Hematopoietic multipotent progenitor cell treated with erythropoietin and hydrocortisone succinate and interleukin-3 and kit ligand, for 17 days (in vitro differentiated cells): ENCODE measurements at places on chromosomes 5 and 9.

- no peak for DNase-seq
These were observed 22.3 kb downstream of the RPS23 start for GRCh38 chr5:82255844-82256243.

DNA sequence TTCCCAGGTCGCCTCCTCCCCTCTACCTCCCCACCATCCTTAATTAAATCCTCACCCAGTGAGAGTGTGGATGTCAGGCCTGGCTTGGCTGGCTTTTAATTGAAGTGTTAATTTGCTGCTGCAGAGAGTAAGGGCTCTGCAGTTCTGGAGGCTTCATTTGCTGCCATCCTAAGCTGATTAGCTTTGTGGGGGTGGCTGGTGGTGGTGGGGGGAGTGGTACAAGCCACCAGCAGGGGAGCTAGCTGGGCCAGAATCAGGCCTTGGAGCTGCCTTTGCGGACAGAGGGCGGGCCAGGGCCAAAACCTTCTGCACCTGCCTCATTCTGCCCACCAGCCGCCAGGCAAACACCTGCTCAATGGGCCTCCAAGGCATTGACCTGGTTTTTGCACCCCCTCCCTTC lies 26.8 kb upstream of the TIFAB start:
- no peak for DNase-seq

DNA sequence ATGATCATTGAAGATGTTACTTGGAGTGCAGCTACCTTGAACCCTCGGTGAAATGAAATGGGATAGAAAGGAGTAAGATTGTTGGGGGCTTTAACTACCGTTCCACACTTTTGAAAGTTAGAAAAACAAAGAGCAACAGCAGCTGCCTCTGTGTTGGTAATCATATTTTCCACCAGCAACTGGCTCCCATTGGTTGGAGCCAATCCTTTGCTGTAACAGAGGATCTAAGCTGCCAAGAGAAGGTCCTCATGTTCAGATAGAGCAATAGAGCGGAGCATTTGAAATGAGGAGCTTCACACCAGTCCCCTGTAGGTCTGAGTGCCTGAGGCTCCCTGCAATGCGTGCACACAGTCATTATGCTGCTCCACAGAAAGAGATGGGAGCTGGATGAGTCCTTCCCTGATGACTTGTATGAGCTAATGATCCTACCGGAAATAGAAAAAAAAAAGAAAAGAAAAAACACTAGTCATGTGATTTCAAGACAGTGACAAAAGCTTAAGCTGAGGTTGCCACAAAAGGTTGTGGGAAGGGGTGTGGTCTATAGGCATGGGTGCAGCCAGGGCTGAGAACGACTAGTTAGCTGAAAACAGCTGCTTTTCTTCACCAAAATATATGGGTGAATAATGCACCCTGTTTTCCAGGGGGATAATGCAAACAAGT lies 300.7 kb downstream of the MLLT3 start:
- no peak for DNase-seq

GRCh38 chr5:57054671-57055070 lies 102.7 kb upstream of the MIER3 start:
- no peak for DNase-seq

GRCh38 chr9:69578026-69578425 lies 94.1 kb downstream of the APBA1 start:
- no peak for DNase-seq

- DNase-seq: no peak
These were observed 142.2 kb upstream of the MAP3K1 start for GRCh38 chr5:56673171-56673570.

DNA sequence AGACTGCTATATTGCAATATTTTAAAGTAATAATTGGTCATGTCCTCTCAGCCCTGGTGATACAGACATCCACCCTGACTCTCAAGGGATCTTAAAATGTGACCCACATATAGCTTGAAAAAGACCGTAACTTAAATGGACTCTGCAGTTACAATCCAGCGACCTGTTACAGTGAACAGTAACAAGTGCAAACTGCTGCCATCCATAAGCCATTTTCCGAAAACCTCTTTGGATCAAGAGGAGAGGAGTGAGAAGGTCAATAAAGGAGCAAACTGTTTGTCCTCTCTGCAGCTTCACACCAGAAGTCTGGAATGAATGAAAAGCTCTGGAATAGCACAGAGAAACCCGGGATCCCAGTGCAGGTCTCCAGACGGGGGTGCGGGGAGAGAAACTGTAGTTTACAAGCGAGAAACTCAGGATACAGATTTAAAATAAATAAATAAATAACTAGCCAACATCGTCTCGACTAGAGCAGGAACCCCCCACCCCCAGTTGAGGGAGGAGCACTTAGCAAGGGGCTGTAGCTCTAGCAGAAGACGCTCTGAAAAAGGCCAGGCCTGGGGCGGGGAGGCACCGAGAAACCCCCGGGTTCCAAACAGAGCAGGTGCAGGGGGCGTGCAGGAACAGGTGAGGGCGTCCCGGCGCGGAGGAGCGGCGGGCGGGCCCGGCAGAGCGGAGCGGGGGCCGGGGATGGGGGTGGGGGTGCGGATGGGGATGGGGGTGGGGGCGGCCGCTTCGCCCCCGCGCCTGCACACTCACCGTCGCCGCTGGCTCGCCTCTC lies 572 bp downstream of the ZDHHC21 start:
- no peak for DNase-seq

- no peak for DNase-seq
These were observed 51.5 kb upstream of the NOTCH1 start for GRCh38 chr9:136597141-136597885.
